ENCODE measurements at places on chromosomes 4 and X.

- DNase-seq = no peak
Observed at GRCh38 chr4:96016634-96017299, 176.9 kb downstream of the PDHA2 start.

GRCh38 chrX:132474544-132475248 lies 14.1 kb downstream of the MBNL3 start:
- DNase-seq = no peak

GRCh38 chr4:67198727-67199126 lies 346.6 kb downstream of the CENPC start:
- DNase-seq = no peak

- no peak for DNase-seq
Observed at GRCh38 chrX:153761863-153762262, 2.2 kb upstream of the PLXNB3 start.

DNA sequence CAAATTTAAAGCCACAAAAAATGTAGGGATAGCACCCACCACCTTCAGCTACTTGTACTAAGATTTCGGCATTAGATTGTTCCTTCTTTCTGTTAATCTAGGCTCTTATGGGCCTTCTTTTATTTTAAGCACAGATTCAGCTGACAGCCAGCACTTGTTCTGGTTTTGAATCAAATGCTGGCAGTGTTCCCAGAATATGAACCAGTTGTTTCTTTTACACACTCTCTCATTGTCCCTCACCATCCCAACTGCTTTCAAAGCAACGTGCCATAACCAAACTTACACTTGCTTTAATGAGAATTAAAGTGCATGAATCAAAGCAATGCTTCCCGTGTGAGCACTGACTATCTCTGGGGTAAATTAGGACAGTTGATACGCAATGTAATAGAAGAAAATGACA lies 744.5 kb upstream of the FAM241A start:
- no peak for DNase-seq

- DNase-seq = no peak
Observed at GRCh38 chrX:152136312-152136711, 2.1 kb downstream of the MAGEA10 start.

All from CD4-positive, alpha-beta T cell treated with Interferon alpha-2 for 1 hour (primary cell).